AG08395 (cell line): ENCODE measurements at places on chromosomes 1 and 21.

GRCh38 chr1:15028102-15028501 is 125.4 kb upstream of the TMEM51 start:
- peak; percentile 97 for DNase-seq

GRCh38 chr1:243399561-243400155 is 143.8 kb downstream of the SDCCAG8 start:
- no peak for DNase-seq

DNA sequence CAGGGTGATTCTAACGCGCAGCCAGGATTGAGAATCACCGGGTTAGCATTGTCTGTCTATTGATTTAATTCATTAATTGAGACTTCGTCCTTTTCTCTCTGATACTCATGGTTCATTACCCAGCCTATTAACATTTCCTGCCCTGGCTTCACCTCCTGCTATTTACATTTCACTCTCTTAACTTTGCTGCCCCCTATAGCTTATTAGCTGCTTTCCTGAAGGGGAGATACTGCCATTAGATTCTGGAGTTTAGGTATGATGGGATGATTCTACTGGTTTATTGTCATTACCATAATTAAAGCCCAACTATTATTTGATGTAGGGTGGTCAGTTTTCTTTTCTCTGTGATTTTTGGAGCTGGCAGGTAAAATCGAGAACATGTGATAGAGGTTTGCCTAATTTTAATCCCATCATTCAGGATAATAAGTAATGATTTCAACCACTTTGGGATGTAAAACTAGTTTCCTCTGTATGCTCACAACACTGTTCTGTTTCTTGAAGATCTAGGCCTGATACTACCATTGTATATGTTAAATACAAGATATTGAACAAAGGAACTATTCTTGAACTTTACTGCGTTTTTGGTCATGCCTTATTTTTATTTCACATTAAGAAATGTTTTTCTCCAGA is 6.4 kb downstream of the PPP2R5A start:
- peak; percentile 41 for DNase-seq

- DNase-seq: peak; percentile 83
These were observed 1.7 kb upstream of the GLIS1 start for GRCh38 chr1:53740621-53741105.

DNA sequence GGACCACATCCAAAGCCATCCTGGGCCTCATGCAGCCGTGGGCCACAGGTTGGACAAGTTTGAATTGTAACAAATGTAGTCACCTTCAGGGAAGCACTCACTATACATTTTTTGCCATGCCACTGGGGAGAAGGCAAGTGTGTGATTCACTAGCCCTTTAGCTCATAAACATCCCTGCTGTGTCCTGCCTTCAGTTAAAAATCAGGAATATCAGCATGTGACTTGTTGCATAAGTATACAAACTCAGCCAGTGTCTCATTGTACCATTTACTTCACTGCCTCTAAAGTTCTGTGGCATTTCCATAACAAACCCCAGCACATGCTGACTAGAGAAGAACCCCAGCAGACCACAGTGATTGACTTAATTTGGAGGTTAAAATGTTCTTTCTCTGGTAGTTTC is 142.0 kb upstream of the C1orf105 start:
- peak; percentile 63 for DNase-seq

GRCh38 chr1:30847358-30847972 is 61.1 kb downstream of the SDC3 start:
- DNase-seq: no peak

GRCh38 chr1:230220907-230221306 is 153.9 kb downstream of the GALNT2 start:
- DNase-seq: no peak

DNA sequence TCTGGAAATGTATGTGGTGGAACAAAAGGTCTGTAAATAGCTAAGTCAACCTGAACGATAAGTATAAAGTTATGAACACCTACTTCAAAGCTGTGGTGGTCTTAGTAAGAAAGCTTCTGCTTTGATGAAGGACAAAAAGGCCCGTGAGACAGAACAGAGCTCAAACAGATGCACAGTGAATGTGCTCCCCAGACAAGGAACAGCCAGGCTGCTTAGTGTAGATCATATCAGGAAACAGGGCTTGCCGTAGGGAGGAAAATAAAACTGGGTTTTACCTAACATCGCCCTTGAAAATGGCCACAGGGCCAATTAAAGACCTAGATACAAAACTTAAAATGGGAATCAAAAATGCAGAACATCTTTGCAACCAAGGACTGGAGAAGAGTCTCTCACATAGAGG is 40.2 kb downstream of the PRSS38 start:
- no peak for DNase-seq

DNA sequence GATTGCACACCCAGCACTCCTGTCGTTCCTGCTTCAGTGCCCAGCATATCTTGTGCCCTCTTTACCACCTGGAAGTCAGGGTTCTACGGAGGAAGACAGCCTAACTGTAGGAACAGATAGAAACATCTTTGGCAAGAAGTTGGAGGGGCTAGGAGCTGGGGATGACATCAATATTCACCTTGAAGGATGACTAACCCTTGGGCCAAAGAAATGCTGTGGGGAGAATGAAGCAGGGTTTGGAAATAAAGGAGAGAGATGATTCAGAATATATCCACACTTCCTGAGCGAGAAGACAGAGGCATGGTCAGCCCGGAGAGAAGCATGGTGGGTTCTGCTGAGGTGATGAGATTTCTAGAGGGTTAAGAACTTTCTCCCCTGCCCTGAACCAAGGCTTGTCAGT is 4.6 kb upstream of the NKAIN1 start:
- DNase-seq: peak; percentile 24

GRCh38 chr21:30779249-30779648 is 24.0 kb upstream of the KRTAP21-1 start:
- no peak for DNase-seq

DNA sequence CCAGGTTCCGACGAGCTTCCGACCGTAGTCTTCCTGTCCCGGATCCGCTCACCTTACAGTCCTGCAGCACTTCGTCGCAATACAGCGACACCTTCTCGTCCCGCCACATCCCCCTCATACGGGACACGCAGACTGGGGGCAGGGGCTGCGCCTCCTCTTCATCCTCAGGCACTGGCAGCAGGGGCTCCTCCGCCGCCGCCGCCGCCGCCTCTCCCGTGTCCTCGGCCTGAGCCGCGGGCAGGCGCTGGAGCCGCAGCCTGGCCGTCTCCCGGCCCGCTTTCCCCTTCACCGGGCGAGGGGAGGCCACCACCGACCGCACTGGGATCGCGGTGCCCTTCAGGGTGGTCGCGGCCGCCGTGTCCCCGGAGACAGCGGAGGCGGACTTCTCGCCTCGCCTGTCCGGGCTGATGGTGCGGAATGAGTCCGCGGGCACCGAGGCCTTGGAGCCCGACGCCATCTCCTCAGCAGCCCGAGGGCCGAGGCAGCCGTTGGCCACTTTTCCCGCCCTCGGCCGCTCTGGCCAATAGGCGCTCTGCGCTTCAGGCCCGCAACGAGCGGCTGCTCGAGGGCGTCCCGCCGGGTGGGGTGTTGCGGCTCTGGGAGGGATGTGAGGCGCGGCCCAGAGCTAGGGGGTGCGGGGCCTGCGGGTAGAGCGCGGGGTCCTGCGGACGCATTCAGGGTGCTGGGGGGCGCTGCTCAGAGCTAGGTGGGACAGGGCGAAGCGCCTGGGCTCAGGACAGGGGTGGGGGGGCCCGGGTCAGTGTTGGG is at the start of gene SHCBP1L:
Gene SHCBP1L (minus strand): TSS at position 490 of the 768 bp plus-strand sequence. CDS start 33 bp downstream, at position 457.
- no peak for DNase-seq

- DNase-seq: no peak
These were observed 67.8 kb downstream of the SLC19A1 start for GRCh38 chr21:45474323-45474950.

DNA sequence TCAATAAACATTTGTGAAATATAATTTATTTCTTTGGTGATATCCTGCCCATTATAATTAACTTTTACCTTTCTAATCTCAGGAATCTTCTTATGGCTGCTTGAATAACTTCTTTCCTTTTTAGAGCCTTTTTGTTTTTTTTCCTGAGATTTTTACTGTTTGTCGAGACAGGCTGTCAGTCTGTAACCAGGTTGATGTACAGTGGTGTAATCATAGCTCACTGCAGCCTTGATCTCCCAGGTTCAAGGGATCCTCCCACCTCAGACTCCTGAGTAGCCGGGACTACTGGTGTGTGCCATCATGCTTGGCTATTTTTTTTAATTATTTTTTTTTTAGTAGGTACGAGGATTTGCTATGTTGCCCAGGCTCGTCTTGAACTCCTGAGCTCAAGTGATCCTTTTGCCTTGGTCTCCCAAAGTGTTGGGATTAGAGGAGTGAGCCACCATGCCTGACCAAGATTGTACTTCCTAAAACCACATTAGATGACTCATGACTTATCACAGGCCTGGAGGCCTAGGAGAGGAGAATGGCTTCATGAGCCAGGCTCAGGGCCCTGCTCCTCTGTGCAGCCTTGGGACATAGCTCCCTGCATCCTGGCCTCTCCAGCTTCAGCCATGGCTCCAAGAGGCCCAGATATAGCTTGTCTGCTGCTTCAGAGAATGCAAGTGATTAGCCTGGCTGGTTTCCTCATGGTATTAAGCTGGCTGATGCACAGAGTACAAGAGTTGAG is 48.6 kb downstream of the CTH start:
- peak; percentile 18 for DNase-seq

DNA sequence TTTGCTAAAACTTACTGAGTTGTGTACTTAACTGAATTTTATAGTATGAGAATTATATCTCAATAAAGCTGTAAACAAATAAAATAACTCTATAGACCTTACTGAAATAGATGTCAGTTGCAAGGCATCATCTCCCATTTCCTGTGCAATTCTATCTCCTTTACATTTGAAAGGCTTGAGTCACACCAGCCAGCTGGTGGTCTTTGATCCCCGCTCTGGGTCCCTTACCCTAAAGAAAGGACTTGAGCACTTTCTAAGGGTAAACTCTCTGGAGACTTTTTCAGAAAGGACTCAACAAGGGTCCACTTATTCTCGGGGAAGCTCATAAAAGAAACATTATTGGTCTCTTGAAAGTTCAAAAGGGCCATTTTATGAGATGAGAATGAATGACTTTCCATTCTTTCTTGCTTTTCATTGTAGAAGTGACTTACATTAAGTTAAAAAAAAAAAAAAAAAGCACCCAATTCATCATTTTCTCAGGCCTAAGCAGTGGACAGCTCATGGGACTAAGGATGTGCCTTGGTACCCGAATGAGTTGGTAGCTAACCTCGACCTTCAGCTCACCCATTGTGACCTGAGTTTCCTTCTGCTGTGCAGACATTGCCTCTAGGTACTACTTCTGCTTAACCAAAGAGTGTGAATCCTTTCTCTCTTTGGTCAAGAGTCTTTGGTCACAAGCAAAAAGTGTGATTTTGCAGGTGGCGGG is 147.0 kb upstream of the COA6 start:
- no peak for DNase-seq

DNA sequence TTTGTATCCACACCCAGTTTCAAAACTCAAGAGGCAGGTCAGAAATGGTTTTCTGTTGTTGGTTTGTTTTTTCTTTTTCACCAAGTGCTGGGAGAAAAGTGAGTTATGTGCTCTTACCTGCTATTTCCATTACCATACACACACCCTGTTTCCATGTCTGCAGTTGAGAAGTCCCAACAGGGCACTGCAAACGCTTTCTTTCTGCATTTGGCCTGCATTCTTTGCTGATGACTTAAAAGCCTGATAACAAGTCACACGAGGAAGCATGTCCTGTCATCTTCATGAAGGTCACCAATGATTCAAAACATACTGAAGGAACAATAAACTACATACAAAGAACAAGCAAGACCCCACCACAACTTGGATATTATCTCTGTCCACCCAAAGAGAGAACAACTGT is 24.8 kb upstream of the KCNE1 start:
- DNase-seq: peak; percentile 20

GRCh38 chr1:18407166-18408045 is 73.3 kb upstream of the KLHDC7A start:
- no peak for DNase-seq

- no peak for DNase-seq
These were observed 9.7 kb upstream of the PRDX6 start for GRCh38 chr1:173467426-173467825.

DNA sequence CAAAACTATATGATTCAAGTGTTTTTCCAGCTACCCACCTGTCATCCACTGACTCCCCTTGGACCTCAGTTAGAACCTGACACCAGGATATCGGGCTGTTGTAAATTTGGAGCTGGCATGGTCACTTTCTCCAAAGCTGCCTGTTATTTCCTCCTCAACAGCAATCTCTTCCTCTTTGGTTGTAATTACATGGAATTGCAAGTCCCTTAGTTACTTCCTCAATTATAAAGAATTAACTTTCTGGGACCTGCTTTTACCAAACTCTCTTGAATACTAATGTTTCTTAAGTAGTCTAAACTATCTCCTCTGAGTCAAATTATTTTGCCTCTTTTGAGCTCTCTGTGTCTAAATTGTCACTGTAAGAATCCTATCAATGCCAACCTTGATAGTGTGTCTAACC is 150.3 kb upstream of the SGIP1 start:
- no peak for DNase-seq

GRCh38 chr1:231206856-231207255 is 34.2 kb upstream of the GNPAT start:
- no peak for DNase-seq

DNA sequence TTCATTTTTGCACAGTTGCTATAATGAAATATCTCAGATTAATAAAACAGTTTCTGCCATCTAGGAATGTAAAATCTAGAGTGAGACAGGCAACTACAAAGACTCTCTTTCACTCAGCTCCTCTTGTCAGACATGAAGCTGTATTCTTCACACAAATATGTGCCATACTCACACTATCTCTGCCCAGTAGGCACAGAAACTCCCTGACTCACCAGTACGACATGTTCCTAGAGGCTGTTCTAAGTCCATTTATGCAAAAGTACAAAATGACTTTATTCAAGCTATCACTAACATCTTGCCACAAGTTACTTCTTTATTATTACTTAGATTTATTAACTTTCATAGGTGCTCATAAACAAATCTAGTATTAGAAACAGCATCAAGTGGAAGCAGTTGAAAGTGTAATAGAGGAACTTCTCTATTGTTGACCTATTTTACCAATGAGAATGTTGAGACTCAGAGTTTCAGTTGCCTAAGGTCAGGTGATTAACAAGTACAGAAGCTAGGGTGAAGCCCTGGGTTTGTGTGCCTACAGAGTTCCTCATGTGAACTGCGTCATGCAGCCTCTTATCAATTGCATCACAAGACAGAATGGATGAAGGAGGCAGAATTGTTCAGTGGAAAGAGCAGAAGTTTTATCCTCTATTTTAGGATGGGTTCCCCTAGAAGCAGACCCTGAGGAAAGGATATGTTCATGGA is 98.9 kb downstream of the RGS2 start:
- peak; percentile 5 for DNase-seq

GRCh38 chr1:45669859-45670655 is 16.3 kb downstream of the GPBP1L1 start:
- peak; percentile 11 for DNase-seq

DNA sequence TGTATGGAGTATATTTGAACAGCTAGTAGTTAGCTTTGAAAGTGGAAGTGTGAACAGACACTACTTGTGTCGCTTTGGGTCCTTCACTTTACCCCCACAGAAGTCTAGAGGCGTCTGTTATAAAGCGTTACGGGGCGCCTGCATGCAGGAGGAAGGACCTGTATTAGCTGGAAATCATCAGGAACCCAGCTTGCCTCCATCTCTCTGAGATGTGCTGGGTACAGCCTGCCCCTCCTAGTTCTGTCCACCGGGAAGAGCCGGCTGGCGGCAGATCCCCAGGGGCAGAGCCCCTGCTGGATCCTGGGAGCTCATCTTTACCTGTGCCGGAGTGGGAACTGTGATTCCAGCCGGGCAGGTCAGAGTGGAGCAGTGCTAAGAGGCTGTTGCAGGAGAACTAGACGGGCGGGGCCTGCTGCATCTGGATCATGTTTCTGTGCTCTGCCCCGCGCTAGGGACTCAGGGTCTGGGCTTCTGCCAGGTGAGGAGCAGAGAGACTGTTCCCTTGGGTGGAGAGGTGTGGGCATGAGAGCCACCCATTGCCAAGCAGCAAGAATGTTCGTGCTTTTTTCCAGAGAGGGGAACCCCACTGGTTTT is 22.3 kb upstream of the SPSB1 start:
- no peak for DNase-seq
